ENCODE measurements at places on chromosomes 4 and X. TPM values are rescaled to one million over a fixed set of nuclear protein-coding genes. Genes with fewer than 3 reads are reported as not detected.

GRCh38 chr4:101019941-101020401, 327.4 kb downstream of the PPP3CA start:
- H3K27me3 ChIP-seq: no peaks in the 10 kb centered on the region
- H3K4me1 ChIP-seq: peaks cover 6% of the 10 kb centered on the region
- peak; percentile 41 for DNase-seq
- H3K4me3 ChIP-seq: no peak overlapping the region
- no peak overlapping the region for H3K27ac ChIP-seq
- no peaks in the 10 kb centered on the region for H3K36me3 ChIP-seq

GRCh38 chr4:33133723-33134122, 2413.6 kb downstream of the PCDH7 start:
- no peaks in the 10 kb centered on the region for H3K27me3 ChIP-seq
- DNase-seq: no peak
- no peak overlapping the region for H3K27ac ChIP-seq
- no peak overlapping the region for H3K4me3 ChIP-seq
- H3K4me1 ChIP-seq: no peaks in the 10 kb centered on the region

DNA sequence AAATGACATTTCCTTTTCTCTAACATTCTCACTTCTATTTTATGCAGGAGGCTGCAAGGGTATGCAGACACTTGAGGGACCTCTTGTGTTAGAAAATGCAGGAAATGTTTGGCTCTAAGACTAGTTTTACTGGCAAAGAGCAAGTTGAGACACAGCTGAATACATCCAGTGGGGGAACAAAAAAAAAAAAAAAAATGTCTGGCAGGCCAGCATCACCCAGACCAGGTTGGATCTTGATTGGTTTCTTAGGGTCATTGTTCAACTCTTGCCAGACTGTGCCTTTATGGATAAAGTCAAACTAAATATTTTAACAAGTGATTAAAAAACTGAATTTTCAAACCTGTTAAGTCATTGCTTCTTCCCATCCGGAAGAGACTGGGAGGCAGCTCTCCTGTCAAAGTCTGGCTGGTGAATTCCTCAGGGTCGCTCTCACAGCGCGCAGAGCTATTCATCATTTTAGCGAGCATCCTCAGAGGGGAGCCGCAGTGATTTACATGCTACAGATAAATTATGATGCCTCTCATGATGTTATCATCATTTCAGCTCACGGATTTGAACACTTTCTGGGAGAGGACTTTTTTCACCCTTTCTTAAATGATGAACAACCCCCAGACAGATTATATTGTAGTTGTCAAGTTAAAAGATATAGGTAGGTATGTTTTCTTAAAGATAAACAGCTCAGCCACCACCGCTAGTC, 23.6 kb upstream of the PACRGL start:
- H3K27me3 ChIP-seq: no peaks in the 10 kb centered on the region
- no peak overlapping the region for H3K4me3 ChIP-seq
- no peak for DNase-seq
- no peak overlapping the region for H3K27ac ChIP-seq
- H3K4me1 ChIP-seq: no peaks in the 10 kb centered on the region

GRCh38 chrX:119273420-119274192, 37.5 kb downstream of the PGRMC1 start:
- H3K27ac ChIP-seq: no peak overlapping the region
- DNase-seq: peak; percentile 48
- H3K4me1 ChIP-seq: no peaks in the 10 kb centered on the region
- no peaks in the 10 kb centered on the region for H3K36me3 ChIP-seq
- H3K27me3 ChIP-seq: peaks cover 2% of the 10 kb centered on the region

DNA sequence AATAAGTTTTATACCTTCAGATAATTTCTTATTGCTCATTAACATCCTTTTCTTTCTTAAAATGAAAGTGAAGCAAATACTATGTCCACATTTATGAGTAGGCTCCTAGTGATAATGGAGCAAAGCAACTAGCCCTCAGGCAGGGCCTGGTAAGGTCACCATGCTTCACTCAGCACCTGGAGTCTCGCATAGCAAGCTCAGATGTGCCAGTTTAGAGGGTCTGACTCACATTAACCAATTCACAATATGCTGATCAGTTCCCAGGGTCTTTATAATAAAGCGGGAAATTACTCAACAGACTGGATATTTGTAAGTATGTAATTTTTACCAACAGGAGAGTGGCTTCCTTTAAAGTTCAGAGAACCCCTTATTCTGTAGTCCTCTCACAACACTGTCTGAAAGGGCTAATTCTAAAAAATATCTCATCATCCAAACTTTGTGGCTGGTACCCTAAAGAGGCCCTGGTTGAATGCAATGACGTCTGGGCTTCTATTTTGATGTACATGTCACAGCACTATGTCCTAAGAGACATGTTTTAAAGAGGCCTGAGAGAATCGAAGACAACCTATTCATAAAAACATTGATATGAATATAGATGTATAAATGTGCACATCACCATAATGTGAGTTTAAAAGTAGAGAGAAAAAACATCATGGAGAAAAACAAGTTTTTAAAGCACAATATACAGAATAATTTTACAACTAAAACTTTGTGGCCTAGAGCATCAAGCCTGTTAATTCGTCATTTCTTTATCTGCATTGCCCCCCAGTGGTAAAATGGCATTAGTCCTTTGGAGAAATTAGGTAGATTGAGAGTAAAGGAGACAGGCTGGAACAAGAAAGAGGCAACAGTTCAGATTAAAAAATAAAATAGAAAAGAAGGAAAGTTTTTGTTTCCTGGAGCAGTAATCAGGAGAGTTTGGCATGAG, 44.3 kb downstream of the IL21 start:
- H3K36me3 ChIP-seq: no peaks in the 10 kb centered on the region
- H3K27ac ChIP-seq: no peak overlapping the region
- H3K27me3 ChIP-seq: no peaks in the 10 kb centered on the region
- H3K4me1 ChIP-seq: no peaks in the 10 kb centered on the region

DNA sequence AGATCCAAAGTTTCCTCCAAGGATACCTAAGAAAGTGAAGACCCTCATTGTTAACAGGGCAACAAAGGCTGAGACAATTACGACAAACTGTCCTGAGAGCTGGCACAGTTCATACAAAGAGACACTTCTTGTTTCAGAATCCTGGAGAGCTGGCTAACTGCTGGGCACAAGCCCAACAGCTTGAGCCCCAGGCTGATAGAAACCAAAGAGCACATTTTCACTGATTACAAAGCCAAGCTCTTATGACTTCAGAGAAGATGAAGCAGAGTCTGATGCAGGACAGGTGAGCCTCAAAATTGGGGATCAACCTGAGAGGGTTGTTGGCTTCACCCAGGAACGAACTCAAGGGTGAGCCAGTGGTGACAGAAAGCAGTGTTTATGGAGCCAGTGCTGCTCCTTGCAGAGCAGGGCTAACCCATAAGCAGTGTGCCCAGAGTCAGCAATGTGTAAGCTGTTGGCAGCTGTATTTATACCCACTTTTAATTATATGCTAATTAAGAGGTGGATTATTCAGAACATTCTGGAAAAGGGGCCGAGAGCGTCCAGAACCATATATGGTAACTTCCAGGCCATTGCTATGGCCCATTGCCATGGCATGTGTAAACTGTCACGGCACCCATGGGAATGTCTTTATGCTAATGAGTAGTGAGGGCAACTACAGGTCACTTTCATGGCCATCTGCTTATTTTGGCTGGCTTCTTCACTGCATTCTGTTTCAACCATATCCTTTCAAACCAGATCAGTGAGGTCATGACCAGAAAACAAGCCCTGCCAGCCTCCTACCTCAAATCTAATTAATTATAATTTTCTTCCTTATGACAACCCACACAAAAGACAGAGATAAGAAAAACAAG, 183.7 kb downstream of the EVC2 start:
- no peak overlapping the region for H3K4me3 ChIP-seq
- no peaks in the 10 kb centered on the region for H3K4me1 ChIP-seq
- H3K27ac ChIP-seq: no peak overlapping the region
- DNase-seq: peak; percentile 87

GRCh38 chr4:138446456-138446855, 204.3 kb upstream of the SLC7A11 start:
- DNase-seq: no peak
- no peak overlapping the region for H3K27ac ChIP-seq
- H3K27me3 ChIP-seq: no peaks in the 10 kb centered on the region
- no peaks in the 10 kb centered on the region for H3K4me1 ChIP-seq

DNA sequence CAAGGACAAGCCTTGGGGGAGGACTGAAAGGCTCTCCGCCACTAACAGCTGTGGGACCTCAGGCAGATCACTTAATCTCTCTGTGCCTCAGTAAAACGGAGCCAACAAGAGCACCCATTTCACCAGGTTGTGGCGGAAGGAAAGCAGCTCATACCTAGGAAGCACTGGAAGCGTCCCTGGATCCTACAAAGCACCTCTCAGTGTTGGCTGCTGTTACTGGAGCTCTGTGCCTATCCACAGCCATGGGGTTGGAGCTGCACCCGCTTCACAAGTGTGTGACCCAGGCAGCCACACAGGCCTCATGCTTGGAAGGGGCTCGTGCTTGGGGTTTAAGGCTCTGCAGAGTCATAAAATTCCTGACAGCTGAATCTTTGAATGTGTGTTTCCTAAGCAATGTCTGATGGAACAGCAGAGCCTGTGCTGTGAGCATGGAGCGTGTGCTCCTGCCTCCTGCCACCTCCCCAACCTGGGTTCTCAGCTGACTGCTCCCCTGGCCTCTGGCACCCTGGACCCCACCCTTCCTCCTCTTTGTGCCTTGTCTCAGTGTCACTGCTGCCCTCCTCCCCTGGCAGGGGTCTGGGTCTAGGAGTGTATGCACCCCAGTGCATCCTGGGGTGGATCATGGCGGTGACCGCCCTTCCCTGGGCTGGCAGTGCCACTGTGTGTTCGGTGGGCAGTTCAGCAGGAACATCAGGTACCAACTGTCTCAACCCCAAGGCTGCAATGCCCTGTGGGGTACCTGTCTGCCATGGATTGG, 14.4 kb upstream of the MAN2B2 start:
- DNase-seq: peak; percentile 55
- no peak overlapping the region for H3K4me3 ChIP-seq
- H3K36me3 ChIP-seq: no peaks in the 10 kb centered on the region
- H3K27ac ChIP-seq: no peak overlapping the region

DNA sequence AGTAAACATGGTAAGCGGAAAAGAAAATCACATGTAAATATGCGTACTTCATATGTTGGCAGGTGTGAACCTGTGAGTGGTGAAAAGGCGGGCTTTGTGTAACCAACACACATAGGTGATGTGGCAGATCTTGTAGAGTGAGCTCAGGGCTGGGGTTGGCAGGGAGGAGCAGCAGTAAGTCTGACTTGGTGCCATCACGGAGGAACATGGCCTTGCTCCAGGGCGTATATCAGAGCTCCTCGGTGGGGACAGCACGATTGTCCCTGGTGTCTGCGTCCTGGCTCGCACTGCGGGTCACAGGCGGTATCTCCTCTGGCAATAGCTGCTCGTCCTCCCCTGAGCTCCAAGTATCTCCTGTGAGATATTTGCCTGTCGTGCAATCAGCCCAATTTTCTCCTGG, 733.6 kb downstream of the TRIML1 start:
- no peaks in the 10 kb centered on the region for H3K27me3 ChIP-seq
- H3K4me1 ChIP-seq: no peaks in the 10 kb centered on the region
- no peak for DNase-seq
- no peak overlapping the region for H3K4me3 ChIP-seq
- no peaks in the 10 kb centered on the region for H3K36me3 ChIP-seq
- no peak overlapping the region for H3K27ac ChIP-seq

DNA sequence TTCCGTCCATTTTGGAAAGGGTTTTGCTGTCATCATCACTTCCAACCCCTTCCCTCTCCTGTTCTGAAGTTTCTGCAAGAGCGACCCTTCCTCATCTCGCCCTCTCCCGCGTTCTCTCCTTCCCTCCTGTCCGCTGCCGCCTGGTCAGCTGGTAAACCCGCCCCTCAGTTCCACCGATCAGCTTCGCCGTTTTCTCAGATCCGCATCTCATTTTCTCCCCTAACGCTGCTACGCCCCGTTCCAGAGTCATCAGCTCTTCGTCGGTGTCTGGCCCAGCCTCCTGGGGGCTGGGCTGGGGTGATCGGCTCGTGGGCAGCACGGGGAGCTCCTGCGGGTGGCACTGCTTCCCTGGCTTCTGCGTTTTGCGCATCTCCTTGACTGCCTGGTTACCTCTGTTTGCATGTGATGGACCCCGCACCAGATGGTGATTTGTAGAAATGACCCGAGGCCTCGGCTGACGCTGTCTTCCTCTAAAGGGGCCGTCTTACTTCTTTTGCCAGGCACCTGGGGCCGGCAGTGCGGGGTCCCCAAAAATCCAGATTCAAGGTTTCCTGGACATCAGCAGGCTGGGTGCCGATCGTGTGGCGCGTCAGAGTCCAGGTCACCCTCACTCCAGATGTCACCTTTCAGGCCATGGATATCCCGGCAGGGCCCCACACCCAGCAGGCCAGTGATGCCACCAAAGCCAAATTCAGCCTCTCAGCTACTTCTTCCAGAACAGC, 13.4 kb downstream of the CTBP1 start:
- H3K4me3 ChIP-seq: no peak overlapping the region
- peaks cover 23% of the 10 kb centered on the region for H3K4me1 ChIP-seq
- H3K27ac ChIP-seq: no peak overlapping the region

DNA sequence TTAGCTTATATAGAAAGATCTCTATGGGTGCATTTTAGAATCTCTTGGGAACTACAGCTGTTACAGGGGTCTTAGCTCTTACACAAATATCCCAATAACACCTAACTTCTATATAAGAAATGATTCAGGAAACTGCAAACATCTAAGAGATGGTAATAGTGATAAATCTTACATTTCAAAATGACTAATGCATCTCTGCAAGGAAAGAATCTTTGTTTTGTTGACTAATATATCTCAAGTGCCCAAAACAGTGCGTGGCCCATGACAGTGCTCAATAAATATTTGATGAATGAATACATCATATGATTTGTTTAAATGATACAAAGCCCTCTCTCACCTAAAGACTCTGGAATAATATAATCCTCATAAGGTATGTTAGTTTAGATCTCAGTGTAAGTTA, 47.5 kb downstream of the CENPE start:
- H3K27ac ChIP-seq: no peak overlapping the region
- peaks cover 3% of the 10 kb centered on the region for H3K36me3 ChIP-seq
- H3K27me3 ChIP-seq: no peaks in the 10 kb centered on the region
- DNase-seq: peak; percentile 57
- peaks cover 3% of the 10 kb centered on the region for H3K4me1 ChIP-seq

- H3K27ac ChIP-seq: no peak overlapping the region
- peaks cover 2% of the 10 kb centered on the region for H3K36me3 ChIP-seq
- no peaks in the 10 kb centered on the region for H3K4me1 ChIP-seq
- no peaks in the 10 kb centered on the region for H3K27me3 ChIP-seq
These were observed 139.3 kb downstream of the PDE5A start for GRCh38 chr4:119489305-119489704.

DNA sequence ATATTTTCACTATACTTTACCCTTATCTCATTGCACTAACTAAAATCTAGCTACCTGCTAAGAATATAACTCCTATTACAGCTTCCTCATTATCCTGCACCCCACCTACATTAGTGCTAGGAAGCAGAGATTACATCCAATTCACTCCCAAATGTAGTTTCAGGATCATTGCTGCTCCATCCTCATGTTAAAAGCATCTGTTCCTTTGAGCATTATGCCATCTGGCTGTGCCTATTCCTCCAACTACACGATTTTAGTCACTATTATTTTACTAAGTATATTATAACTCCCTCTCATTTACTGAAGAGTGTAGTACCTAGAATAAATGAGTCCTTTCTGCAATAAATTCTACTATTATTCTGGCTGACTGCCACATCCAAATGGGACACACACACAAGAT, 1586.9 kb downstream of the TECRL start:
- no peaks in the 10 kb centered on the region for H3K27me3 ChIP-seq
- no peak for DNase-seq
- H3K4me3 ChIP-seq: no peak overlapping the region
- H3K36me3 ChIP-seq: no peaks in the 10 kb centered on the region
- no peaks in the 10 kb centered on the region for H3K4me1 ChIP-seq
- H3K27ac ChIP-seq: no peak overlapping the region

SYN1 gene
- total RNA-seq: 0.17 TPM

SPATA4 gene
- 0.66 TPM for total RNA-seq

IL15 gene
- 14.9 TPM for total RNA-seq

SOD3 gene
- total RNA-seq: 34.8 TPM
